ENCODE measurements at places on chromosomes 3 and 15. TPM values are rescaled to one million over a fixed set of nuclear protein-coding genes. Genes with fewer than 3 reads are reported as not detected.

The KLHL40 gene
- total RNA-seq = not detected

The DAZL gene
- total RNA-seq = not detected

The GNAT1 gene
- total RNA-seq = not detected

The TMEM212 gene
- not detected for total RNA-seq

DNA sequence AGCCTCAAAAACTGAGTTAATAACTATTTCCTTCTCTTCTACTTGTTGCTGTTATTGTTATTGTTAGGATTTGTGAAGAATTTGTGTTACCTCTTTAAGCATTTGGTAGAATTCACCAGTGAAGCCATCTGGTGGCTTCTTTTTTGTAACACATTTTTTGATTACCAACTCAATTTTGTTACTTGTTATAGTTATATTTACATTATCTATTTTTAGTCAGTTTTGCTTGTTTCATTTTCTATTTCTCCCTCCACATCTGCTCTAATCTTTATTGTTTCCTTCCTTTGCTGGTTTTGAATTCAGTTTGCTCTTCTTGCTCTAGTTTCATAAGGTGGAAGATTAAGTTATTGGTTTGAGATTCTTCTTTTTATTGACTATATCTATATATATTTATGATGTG lies 3.7 kb upstream of the SLC9C1 start:
- DNase-seq = no peak

GRCh38 chr3:11467875-11468274 lies 175.8 kb downstream of the VGLL4 start:
- no peak for DNase-seq

GRCh38 chr15:21271566-21271965 lies 168.7 kb downstream of the POTEB3 start:
- no peak for DNase-seq

DNA sequence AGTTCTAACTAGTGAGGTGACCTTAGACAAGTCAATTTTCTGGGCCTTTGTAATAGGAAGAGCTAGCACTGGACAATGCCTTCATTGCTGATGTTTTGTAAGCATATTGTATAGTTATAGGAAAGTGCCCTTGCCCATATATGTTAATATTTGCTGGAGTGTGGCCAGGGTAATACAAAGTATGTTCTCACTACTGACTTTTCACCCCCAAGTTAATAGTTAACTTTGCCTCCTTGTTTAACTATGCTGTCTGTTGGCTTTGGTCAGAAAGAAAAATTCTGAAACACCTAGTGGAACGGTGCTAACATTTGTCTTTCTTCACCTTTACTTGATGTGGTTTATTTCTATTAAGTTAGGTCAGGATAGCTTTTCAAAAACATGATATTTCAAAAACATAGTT lies 287.4 kb upstream of the CTNNB1 start:
- no peak for DNase-seq

GRCh38 chr3:187291001-187291511 lies 481 bp downstream of the MASP1 start:
- DNase-seq = no peak

- no peak for DNase-seq
Observed at GRCh38 chr3:79161941-79162340, 605.9 kb downstream of the ROBO1 start.

DNA sequence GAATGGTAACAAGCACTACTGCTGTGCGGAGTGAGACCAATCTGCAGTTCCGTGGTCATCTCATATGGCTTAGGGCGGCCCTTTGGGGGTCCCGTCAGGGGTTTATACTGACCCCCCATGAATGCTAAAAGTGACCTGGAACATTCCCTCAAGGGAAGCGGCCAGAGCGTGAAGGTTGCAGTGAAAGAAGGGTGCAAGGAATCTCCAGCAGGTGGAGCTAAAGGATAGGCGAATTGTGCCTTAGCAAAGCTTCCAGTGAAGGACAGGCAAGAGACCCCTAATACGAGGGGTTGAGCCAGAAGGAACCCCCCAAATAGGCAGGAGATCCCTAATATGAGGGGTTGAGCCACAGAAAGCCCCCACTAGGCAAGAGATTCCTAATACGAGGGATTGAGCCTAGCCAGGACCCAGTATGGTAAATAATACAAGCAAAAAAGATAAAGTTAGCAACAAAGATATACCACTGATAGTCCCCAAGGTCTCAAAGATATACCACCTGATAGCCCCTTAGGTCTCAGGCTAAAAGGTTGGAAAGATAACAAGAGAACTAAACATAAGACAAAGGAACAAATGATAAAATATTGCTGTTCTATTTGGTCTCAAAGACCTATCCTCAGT lies 32.8 kb downstream of the ZNF589 start:
- peak; percentile 68 for DNase-seq

- no peak for DNase-seq
Observed at GRCh38 chr3:46356276-46356675, 2.4 kb downstream of the CCR2 start.

- no peak for DNase-seq
Observed at GRCh38 chr15:95972812-95973211, 357.7 kb upstream of the NR2F2 start.

- DNase-seq = peak; percentile 75
Observed at GRCh38 chr15:100601163-100601562, 821 bp downstream of the LINS1 start.

DNA sequence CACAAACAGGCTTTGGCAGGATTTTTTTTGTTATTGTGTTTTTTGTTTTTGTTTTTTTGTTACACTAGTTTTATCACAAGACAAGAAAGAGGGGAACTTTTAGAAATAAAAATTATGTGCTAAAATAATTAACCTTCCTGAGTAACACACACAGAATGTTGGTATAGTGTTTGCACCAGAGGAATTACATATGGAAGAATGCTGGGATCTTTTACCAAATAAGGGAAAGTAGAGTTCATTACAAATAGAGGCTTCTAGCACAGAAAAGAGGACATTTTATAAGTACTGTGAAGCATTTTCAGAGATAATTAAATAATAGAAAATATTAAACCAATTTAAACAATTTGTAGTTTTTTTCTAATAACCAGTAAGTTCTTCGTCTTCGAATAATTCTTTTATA lies 116.0 kb downstream of the IGF1R start:
- DNase-seq = no peak

DNA sequence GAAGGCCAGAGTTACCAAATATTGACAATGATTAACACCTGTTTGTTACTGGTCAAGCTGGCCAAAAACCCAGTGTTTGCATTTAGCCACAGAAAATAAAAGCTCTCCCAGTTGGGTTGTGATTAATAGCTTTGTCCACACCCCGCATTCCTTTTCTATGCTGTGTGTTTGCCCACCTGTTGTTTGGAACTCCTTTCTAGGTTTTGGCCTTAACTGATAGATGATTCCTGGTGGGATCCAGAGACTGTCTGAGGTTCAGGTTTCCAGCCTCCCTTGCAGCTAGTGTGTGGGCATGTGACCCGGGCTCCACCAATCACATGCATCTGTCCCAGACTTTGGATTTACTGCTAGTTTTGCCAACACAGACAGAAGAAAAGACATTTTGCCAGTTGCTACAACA lies 83.8 kb downstream of the PTPRG start:
- no peak for DNase-seq

- no peak for DNase-seq
Observed at GRCh38 chr3:27279123-27279522, 90.1 kb downstream of the NEK10 start.

- peak; percentile 38 for DNase-seq
Observed at GRCh38 chr3:23761440-23761896, 44.3 kb upstream of the UBE2E1 start.

DNA sequence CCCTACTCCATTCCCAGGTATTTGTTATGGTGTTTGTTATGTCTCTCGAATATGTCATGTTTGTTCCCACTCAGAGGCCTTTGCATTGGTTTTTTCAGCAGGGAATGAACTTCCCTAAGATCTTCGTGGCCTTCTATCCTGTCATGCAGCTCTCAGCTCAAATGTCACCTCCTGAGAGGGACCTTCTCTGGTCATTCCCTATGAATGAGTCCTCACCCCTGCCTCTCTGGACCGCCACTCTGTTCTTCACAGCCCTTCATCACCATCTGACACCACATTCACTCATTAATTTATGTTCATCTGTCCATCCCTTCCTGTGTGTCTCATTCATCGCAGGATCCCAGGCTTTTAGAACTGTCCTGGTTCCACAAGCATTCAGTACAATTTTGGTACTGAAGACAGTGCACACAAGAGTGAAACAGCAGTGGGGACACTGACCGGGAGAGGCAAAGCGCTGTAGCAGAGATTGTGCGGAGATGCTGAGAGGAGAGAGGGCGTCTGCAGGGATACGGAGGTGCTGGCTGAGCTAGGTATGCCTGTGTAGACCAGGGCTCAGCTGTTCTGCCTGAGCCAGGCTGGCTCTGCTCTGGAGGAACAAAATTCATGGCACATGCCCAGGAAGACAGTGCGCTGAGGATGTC lies 132.3 kb downstream of the CHCHD6 start:
- DNase-seq = no peak

DNA sequence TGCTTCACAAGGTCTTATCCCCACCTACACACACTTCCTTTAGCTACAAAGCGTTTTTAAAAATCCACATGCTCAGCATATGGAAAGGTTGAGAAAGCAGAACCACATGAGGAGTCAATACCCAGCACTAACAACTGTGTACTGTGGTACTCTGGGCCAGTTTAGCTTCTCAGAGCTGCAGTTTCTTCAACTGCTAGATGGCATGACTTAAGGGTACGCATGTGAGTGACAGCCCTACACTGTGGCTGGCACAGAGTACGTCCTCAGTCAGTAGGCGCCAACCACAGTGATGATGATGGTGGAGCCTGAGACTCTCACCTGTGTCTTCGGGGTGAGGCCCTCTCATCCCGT lies 17.4 kb downstream of the CCDC12 start:
- peak; percentile 71 for DNase-seq

DNA sequence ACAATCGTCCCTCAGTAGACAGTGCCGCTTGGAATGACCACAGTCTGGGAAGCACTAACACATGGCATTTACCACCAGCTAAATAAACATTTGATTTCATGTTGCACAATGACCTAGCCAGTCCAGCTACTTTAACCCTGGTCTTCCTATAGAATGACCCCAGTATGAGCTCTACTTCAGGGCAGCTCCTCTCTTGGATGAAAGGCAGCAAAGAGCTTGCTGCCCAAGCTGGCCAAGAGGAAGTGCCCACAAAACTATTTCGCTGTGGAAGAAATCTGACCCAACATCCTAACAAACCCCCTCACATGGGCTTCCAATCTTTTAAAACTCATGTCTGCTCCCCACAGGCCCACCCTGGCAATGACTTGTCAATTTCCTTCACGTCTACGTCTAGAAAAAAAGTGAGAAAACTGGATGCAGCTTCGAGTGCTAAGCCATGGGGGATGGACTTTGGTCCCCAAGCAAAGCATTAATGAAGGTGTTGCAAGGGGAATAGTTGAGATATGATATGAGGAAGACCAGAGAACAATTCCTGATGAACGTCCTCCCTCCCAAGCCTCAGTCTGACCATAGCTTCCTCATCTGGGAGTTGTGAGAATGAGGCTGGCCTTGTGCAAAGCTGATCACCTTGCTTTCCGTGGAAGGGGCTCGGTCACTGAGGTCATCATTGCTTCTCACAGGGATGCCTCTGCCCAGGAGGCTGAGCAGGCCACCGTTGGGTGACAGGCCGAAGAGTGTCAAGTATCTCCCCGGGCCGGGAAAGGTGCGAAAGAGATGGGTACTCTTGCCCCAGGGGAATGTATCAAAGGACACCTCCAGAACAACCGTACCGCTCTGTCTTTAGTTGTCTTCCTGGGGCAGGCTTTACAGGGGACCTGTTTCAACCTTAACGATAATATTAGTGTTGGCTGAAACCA lies 964 bp downstream of the SLC25A20 start:
- DNase-seq = peak; percentile 33

DNA sequence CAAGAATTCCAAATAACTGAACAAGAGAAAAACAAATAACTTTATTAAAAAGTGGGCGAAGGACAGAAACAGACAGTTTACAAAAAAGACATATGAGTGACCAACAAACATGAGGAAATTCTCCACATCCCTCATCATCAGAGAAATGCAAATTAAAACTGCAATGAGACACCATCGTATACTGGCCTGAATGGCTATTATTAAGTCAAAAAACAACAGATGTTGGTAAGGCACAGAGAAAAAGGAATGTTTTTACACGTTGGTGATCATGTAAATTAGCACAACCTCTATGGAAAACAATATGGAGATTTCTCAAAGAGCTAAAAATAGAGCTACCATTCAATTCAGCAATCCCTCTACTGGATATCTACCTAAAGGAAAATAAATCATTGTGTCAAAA lies 1260.4 kb upstream of the ALCAM start:
- DNase-seq = no peak

GRCh38 chr3:98985431-98985830 lies 83.9 kb upstream of the DCBLD2 start:
- no peak for DNase-seq

- peak; percentile 39 for DNase-seq
Observed at GRCh38 chr3:18382760-18383369, 42.3 kb downstream of the SATB1 start.

DNA sequence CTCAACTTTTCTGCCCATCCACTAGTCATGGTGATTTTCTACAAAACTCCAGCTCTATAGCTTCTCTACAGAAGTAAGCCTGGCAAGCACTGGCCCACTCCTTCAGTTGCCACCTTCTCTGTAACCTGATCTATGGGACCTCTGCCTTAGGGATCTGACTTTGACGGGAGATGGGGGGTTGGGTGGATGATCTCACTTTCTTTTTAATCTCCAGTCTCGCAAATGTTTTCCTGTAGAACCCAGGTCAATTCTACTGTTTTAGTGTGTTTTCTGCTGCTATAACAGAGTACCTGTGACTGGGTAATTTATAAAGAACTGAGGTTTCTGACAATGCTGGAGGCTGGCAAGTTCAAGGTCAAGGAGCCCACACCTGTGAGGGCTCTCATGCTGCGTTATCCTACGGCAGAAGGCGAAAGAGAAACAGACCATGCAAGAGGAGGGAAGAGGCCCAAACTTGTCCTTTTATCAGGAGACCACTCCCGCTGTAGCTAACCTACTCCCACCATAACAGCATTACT lies 189.9 kb upstream of the THRB start:
- DNase-seq = no peak

GRCh38 chr15:90929246-90930019 lies 2.9 kb downstream of the HDDC3 start:
- no peak for DNase-seq

DNA sequence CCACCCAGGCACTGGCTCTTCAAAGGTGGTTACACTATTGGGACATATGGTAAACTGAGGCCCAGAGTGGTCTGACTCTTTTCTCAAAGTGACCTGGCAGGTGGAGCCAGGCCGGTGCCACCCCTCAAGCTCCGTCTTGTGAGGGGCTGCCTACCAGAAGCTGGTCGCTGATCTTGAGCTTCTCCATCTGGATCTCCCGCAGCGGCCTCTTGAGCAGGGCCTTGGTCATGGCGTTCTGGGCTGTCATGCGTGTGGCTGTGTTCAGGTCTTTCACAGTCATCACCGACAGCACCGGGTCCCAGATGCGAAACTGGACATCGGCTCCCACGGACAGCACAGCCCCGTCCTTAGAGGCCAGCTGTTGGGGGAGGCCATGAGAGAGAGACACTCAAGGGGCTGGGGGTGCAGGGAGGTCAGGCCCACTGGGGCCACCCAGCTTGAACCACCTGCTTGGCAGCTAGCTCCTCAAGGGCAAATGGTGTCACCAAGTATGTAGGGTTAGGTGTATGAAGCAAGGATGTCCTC lies 3.6 kb downstream of the STOML1 start:
- no peak for DNase-seq
